ENCODE measurements at places on chromosomes 4 and X.

DNA sequence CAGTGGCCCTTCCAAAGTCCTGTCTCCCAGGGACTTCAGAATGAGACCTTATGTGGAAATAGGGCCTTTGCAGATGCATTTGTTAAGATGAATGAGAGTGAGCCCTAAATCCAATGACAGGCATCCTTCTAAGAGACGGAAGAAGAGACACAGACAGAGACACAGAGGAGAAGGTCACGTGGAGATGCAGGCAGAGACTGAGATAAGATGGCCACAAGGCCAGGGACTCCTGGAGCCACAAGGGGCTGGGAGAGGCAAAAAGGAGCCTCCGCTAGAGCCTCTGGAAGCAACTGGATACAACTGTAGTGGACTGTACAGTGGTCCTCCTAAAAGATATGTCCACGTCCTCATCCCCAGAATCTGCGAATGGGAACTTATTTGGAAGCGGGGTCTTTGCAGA lies 19.0 kb upstream of the CD99 start:
- no peak for DNase-seq

DNA sequence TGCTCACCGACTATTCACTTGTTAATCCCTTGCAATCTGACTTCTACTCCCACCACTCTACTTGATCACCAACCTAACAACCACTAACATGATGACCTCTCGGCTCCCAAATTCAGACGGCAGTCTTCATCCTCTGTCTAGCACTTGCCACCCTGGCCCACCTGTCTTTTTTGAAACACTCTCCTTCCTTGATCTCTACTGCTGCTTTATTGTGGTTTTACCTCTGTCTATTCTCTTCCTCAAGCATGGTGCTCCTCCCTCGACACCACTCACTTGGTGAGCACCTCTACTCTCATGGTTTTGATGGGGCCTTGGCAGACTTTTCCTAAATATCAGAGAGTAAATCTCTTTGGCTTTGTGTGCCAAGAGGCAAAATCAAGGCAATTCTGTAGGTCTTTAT lies 21.7 kb upstream of the CXCR3 start:
- DNase-seq, result no peak

GRCh38 chr4:34469516-34469915 lies 1774.8 kb downstream of the ARAP2 start:
- no peak for DNase-seq

DNA sequence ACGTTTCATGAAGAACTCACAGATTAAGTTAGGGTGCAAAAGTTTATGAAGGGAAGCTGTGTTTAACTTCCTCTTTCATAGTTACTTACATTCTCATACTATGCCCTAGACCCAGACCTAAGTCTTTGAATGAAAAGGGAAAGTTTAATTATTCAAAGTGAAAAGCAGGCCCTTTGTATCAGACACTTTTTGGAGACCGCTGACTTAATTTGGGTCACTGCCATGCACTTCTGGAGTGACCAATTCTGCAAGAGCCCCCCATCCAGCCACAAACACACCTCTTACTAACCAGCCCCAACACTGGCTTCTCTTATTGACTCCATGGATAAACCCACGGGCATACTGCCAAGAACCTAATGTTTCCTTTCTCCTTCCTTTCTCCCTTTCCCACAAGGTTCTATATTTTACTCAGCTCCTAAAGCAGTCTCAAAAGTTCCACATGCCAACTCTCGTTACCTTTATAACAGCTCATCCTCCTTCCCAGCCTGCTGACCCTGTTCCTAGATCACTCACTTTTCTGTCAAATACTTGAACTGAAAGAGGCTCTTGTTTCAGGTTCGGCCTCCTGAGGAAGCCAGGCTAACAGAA lies 34.5 kb downstream of the ABCE1 start:
- DNase-seq, result no peak
